ENCODE measurements at places on chromosomes 1 and 21.

DNA sequence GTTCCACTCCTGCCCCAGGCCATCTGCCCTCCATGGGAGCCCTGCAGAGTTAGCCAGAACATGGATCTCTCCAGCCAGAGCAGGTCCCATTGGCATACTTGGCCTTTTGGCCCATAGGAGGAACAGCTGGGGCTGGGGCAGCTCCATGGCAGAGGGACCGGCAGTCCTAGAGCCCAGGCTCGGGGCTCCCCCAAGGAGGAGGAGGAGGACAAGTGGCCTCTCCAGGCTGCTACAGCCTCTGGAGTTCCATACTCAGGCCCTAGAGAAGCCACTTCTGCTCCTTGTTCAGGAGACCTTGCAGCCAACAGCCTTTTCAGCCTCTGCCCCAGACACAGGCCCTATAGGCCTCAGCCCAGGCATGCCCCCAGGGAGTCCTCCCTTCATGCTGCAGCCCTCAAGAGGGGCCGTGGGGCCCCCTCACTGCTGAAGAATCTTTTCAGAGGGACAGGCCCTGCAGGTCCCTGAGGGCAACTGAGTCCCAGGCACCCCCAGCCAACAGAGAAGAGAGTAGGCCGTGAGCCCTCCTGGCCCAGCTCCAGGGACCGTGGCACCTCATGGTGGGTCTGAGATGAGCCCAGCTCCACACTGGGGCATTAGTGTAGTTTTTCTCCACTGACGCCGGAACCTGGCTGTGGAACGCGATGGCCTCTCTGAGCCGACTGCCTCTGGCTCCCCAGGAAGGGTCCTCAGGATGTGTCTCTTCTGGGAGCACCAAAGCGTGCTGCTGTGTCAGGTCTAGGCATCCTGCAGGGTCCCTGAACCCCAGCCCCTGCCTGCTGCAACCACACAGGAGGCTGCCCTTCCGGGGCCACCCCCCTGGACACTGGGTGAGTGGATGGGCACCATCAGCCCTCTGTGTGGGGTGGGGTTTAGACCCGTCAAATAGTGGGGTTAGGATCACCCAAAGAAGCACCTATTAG, 297.6 kb upstream of the VAMP3 start:
- no peak for DNase-seq

DNA sequence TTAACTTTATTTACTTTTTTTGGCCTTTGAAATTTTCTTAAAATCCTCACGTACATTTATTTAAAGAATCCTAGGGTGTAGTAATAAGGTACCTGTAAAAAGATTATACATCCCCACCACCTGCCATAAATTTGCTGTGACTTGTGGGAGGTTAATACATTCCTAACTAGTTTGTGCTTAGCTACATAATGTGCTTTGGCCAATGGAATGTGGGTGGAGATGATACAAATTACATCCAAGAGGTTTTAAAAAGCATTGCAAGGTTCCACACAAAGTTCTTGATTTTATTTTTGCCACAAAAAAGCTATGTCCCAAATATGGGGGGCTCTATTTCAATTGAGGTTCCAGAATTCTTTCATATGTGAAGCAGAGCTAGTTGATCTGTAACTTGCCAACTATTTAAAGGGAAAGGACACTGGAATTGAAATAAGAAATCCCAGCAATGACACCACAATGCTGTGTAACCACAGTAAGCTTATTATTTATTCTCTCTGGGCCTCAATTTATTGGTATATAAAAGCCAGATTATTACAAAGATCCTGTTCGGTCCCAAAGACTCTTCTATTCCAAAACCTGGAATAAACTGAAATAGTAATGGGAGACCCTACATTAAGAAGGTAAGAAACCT, 15.7 kb downstream of the ASPM start:
- no peak for DNase-seq

GRCh38 chr1:64564891-64565290, 95.0 kb downstream of the CACHD1 start:
- DNase-seq = no peak

- DNase-seq = no peak
Observed at GRCh38 chr21:44492567-44493385, 37.5 kb downstream of the LRRC3 start.

DNA sequence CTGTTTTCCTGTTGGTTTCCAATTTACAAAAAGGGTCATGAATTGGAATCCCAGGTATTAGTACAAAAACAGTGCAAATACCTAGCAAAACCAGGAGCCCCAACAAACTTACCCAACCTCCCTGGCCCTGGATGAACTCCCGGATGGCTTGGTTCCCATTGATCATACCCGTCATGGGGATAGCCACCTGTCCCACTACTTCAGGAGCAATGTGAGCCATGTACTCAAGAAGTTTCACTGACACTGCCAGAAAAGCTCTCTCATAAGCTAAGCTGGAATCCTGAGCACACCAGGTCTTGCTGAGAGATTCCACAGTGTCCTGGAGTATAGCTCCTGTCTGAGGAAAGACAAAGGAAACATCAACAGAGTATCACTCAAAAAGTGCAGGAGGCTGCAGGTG, 5.7 kb downstream of the BCL2L15 start:
- DNase-seq = no peak

- DNase-seq = no peak
Observed at GRCh38 chr1:31373897-31374486, 1.1 kb upstream of the FABP3 start.

DNA sequence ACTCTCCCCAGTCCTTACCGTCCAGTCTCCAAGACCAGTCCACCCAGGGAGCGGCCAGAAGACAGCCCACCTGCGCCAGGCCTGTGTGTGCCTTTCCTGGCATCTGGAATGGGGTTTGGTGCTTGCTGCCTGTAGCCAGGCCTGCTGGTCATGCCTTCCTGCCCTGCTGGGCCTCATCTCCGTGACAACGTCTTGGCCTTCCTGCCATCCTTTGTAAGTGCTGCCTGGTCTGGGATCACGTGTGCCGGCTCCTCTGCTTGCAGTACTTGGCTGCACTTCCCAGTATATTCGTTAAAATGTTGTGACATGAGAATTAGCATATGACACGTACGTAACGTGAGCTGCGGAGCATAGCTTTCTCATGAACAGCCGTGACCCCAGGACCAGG, 145.3 kb upstream of the COL6A1 start:
- DNase-seq = no peak

DNA sequence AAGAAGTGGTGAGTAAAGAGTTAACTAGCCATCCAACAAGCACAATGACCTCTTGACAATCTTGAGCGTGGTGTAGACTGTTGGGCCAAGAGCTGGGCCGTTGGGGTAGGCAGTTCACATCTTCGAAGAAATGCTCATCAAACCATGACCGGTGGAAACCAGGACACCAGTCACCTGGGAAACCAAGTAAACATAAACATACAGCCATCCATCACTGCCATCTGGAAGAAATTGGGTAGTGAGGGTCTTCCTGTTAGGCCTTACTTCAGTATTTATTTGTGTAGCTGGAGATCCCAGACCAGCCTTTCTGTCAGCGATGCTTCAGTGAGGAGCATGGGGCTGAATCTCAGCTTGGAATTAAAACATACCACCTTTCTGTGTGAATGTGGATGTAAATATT, 108.1 kb upstream of the HAO2 start:
- DNase-seq = no peak

DNA sequence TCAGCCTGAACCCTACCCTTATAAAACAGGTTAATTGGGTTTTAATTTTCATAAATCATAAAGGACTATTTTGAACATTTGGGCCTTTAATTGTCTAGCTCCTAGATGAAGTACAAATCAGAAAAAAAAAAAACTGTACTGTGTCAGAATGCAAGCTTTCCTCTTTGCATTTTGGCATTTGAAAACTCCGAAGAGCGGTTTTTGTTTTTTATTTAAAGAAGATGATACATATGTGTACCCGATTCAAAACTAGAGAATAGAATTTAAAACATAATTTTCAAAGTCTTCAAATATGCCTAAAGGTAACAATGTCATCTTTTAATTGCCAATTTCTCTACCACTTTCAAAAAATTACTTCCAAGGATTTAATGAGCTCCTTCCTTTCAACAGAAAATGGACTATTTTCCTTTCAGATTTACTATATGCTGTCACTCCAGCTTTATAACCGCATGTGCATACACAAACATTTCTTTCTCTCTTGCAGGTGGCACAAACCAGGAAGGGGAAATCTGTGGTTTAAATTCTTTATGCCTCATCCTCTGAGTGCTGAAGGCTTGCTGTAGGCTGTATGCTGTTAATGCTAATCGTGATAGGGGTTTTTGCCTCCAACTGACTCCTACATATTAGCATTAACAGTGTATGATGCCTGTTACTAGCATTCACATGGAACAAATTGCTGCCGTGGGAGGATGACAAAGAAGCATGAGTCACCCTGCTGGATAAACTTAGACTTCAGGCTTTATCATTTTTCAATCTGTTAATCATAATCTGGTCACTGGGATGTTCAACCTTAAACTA, 33.7 kb downstream of the MRPL39 start:
- peak; percentile 62 for DNase-seq

DNA sequence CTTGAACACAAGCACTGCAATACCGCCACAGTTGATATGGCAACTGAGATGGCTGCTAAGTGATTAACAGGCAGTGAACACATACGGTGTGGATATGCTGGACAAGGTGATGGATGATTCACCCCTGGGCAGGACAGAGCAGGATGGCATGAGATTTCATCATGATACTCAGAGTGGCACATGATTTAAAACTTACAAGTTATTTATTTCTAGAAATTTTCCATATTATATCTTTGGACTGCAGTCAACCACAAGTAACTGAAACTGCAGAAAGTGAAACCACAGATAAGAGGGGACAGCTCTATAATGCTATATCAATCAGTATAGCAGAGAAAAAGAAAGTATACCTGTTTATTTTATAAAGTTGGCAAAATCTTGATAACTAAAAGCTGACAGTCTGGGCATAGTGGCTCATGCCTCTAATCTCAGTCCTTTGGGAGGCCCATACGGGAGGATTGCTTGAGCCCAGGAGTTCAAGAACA, 47.9 kb downstream of the PHACTR4 start:
- no peak for DNase-seq

- peak; percentile 64 for DNase-seq
Observed at GRCh38 chr1:151934048-151934493, 24.8 kb upstream of the THEM4 start.

DNA sequence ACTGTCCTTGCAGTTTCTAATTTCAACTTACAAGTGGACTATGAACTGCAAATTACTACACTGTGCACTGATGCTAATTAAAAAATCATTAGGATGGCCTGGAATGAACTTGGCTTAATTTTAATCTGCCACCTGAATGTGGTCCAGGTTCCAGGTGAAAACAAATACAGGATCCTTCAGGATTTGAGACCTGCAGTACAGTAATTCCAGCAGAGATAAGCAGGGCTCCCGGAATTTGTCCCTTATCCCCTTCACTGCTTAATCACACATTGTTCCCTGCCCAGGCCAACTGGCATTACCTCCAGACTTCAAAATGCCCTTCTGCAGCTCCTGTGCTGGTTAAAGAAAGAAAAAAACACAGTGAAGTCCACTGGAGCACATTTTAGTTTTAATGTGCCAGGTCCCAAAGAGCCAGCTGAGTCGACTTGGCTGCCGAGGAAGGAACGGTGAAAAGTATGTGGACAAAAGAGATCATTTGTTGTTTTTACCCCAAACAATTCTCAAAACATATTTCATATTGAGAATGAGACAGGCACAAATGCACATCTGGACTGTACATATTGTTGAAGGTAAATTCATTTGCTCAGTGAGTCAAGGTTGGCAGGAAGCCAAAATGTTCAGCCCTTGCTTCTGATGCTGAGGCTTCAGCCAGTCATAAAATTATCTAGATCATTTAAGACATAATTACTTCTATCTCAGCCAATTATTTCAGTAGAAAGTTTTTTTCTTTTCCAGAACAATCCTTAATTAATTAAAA, 28.3 kb downstream of the DEGS1 start:
- DNase-seq = no peak

DNA sequence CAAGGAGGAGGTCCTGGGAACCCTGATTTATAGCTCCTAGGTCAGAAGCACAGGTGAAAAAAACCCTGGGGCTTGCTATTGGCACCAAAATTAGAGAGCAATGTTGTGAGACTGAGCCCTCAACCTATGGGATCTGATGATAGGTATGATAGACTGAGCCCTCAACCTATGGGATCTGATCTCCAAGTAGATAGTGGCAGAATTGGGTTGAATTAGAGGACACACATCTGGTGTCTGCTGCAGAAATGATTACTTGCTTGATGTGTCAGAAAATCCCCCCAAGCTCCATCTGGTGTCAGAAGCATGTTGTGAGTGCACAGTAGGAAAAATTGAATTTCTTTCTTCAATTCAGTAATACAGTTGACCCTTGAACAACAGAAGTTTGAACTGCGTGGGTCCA, 62.4 kb downstream of the MAP3K21 start:
- no peak for DNase-seq

Measured in stimulated activated CD4-positive, alpha-beta T cell treated with anti-CD3 and anti-CD28 coated beads, Interleukin-12 subunit alpha, Interleukin-12 subunit beta, amount 100 ng/mL, for 48 hours (primary cell).